ENCODE measurements at places on chromosomes 2 and 18.
A peak's percentile ranks its signal among the peaks of the same experiment; 100 is the strongest.

GRCh38 chr18:39958876-39959275 lies 1996.2 kb upstream of the PIK3C3 start:
- no peak for DNase-seq

GRCh38 chr2:233081232-233081730 lies 21.1 kb downstream of the INPP5D start:
- no peak for DNase-seq

DNA sequence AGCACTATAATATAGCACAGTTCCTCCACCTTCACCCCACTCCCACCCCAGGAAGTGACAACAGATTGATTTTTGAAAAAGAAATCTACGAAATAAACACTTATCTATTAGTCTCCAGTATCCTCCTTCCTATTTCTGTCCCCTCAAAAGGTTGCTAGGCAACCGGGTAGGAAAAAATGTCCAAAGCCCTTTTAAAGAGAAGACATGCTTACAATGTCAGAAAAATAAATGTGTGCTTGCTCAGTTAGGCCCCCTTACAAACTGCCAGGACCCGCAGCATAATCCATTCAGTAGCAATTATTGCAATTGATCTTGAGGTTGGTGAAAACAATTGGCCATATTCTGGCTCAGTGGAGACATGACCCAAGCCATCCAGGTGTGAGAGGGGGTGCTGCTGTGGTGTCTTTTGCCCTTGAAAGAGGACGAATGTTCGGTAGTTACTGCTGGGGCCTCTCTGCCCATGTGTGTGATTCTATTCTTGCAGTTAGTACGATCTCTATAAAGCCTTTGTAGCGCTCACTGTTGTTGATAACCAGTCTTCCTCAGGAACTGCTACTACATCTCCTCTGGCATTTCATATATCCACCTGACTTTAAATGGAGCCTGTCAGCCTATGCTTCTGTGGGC lies 144.3 kb downstream of the MYO3B start:
- no peak for DNase-seq

- DNase-seq: no peak
Observed at GRCh38 chr2:199807966-199808365, 43.0 kb downstream of the FTCDNL1 start.

- no peak for DNase-seq
Observed at GRCh38 chr18:55443776-55444175, 144.2 kb downstream of the TCF4 start.

DNA sequence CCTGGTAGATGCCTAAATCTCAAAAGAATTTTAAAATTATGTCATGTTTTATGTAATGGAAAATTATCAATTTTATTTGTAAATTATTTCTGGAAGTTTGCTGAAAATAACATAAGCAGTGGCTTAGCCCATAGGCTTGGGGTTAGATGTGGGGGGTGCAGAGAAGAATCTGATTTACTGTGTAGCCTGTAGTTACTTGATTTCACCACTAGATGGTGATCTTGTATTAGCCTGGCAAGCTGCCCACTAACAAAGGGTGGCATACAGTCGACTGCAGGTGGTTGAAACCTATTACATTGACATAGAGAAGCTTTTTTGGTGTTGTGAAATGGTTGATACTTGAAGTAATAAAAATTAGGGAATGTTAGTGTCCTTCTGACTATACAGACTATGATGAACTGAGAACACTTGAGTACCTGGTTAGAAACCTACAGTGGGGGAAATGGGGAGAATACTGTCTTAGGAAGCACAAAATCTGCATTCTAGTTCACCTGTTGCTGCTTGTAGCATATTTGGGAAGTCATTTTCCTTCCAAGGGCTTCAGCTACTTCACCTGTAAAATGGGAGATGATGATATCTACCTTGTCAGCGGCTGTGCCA lies 191.0 kb upstream of the LHCGR start:
- DNase-seq: no peak

DNA sequence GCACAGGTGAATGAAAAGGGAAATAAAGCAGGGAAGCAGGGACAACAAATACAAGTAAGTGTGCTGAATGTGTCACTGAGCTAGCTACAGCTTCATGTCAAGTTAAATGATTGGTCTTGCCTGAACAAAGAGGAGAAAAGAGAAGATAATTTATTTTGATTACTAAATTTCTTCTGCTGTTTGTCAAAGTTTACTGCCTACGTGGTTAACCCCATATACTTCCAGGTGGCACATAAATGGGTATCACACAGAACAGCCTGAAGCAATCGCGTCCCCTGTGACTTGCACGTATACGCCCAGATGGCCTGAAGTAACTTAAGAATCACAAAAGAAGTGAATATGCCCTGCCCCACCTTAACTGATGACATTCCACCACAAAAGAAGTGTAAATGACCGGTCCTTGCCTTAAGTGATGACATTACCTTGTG lies 434.2 kb downstream of the LRRTM4 start:
- DNase-seq: no peak

GRCh38 chr2:149070681-149071320 lies 32.3 kb downstream of the LYPD6B start:
- DNase-seq: no peak

DNA sequence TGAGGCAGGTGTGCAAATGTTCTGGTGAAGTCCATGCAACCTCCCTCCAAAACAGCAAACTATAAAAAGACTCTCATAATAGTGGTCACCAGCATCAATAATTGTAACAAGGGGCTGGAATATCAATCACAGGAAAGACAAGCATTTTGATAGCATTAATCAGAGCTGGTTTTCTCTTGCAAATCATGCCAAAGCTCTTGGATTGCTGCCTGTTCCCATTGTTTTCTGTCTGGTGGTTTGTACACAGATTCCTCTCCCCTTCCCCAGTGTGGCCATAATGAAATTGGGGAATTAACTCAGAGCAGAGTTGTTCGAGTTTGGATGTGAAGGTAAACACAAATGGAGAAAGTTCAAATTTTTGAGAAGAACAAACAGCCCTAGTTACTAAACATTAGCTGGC lies 134.2 kb downstream of the CDCA7 start:
- DNase-seq: no peak

- no peak for DNase-seq
Observed at GRCh38 chr2:62831729-62832128, 126.2 kb downstream of the EHBP1 start.

DNA sequence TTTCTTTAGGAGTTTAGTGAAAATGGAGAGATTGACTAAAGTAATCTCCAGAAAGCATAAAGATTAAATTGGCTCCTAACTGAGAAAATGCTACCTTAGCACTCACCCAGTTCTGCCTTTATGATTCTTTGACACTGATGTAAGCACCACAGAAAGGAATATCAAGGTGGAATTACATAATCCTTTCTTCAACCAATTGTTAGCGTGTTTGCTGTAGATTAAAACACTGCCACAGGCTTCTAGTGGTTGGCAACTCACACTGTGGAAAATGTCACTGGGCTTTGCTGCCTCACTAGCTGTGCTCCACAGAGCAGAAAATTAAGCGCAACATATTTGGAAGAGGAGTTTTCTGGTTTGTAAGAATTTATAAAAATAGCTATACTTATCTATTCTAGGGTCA lies 104.1 kb downstream of the DLGAP1 start:
- DNase-seq: no peak

GRCh38 chr2:213067888-213068287 lies 83.5 kb downstream of the IKZF2 start:
- DNase-seq: no peak

- no peak for DNase-seq
Observed at GRCh38 chr18:58496231-58496630, 132.7 kb downstream of the ALPK2 start.

- peak; percentile 27 for DNase-seq
Observed at GRCh38 chr2:239298116-239298804, 102.6 kb downstream of the HDAC4 start.

DNA sequence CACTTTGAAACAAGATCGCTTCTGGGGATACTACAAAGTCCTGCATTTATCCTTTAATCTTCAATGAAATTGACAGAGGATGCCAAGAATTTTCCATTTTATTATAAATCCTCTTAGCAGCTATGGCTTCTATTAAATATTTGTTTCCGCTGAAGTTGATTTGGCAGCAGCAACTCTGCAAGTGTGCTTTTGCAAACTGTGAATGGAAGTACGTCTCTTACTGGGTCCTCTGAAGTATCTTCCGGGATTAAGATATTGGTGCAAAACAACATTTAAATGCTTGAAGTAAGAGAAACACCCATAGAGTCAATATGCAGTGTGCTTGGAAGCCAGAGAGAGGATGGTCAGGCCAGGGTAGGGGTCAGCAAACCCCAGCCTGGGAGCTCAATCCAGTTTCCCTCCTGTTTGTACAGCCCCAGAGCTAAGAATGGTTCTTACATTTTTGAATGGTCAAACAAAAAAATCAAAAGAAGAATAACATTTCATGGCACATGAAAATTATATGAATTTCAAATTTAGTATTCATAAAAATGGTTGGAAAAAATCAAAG lies 13.6 kb downstream of the CCDC68 start:
- DNase-seq: no peak

DNA sequence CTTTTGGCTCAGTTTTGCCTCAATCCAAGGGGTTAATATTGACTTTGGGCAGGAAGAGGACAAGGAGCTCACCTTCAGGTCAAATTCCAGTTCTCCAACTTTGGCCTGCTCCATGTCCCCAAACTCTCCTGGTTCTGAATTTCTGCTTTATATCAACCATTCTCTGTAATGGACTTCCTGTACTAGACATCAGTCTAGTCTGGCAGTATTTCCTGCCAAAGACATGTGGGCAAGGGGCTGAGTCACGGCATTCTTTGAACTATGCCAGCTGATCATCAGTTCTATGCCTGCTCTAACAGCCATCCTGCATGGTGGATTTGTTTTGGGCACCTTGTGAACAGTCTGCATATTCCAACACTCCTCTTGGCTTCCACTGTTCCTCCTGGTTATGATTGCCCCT lies 199.4 kb downstream of the ZEB2 start:
- no peak for DNase-seq

- no peak for DNase-seq
Observed at GRCh38 chr2:122704109-122704563, 948.7 kb downstream of the TSN start.

- DNase-seq: no peak
Observed at GRCh38 chr2:238754259-238754658, 93.6 kb upstream of the TWIST2 start.

DNA sequence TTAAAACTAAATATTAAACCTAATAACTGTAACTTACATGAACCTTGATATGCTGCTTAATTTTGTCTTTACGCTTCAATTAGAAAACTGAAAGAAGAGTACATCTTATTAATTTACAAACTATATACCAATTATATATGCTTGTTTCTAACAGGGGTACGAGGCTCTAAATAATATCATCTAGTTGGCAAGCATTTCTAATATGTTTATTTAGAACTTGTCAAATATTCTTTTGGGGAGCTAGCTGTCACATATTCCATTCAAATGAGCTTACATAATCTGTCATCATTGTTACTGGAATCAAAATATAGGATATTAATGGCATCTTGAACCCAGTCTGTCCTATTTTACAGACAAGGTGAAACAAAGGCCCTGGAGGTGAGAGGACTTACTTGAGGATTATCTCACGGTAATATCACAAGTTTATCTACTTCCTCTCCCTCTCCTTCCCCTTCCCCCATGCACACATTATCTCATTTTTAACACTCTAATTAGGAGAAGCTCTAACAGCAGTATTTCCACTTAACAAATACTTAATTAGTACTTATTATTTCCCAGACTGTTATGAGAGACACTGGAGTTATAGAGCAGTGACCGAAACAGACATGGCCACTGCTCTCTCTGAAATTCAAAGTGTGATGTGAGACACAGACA lies 3.5 kb downstream of the PRKD3 start:
- no peak for DNase-seq

GRCh38 chr2:175892046-175892445 lies 110.0 kb downstream of the LNPK start:
- no peak for DNase-seq

DNA sequence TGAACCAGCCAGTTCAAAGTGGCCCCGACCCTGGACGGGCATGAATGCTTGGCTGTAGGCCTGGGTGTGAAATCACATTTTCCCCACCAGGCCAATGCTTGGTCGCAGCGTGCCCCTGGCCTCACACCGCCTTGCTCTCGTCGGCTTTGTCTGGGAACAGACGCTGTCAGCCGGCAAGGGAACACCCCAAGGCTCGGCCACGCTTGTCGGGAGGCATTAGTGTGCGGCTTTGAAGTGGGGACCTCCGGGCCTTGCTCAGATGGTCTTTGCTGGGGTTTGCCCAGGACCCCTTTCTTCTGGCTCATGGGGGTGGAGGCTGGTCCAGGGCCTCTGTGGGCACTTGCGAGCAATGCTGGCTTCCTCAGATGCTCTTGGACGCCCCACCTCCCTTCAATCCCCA lies 79.1 kb downstream of the INHBB start:
- DNase-seq: no peak

- no peak for DNase-seq
Observed at GRCh38 chr2:68745006-68745405, 10.4 kb downstream of the ARHGAP25 start.

GRCh38 chr2:28623582-28624405 lies 127.8 kb upstream of the PPP1CB start:
- no peak for DNase-seq

- DNase-seq: no peak
Observed at GRCh38 chr2:61535449-61535848, 2.7 kb downstream of the XPO1 start.

- no peak for DNase-seq
Observed at GRCh38 chr2:120794716-120795115, 59.0 kb downstream of the GLI2 start.

DNA sequence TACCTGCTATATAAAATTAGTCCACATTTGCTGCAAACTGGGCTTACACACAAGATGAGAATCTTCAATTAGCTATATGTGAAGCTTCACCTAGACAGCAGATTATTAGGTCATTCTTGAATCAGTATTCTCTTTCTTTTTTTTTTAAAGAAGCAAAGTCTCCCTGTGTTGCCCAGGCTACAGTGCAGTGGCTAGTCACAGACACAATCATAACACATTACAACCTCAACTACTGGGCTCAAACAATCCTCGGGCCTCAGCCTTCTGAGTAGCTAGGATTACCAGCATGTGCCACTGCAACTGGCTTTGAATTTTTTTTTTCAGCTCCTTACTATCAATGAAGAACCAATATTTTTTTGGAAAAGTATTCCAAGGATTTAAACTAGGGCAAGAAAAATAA lies 30.5 kb downstream of the OLA1 start:
- no peak for DNase-seq

DNA sequence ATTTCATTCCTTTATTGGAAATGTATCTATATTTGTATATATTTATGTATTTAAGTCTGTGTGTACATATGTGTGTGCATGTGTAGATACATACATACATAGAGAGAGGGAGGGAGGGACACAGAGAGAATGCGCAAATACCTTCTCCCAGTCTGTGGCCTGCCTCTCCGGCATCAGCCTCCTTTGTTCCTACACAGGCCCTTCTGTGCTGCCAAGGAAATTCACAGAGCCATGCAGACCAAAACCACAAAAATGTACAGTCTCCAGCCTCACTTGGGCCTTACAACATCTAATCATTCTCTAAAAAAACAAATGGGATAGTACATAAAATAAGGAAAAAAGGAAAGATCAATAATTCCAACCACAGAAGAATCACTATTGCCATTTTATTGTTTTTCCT lies 8.8 kb upstream of the CRACDL start:
- DNase-seq: no peak
